ENCODE measurements at places on chromosomes 7 and 10.

DNA sequence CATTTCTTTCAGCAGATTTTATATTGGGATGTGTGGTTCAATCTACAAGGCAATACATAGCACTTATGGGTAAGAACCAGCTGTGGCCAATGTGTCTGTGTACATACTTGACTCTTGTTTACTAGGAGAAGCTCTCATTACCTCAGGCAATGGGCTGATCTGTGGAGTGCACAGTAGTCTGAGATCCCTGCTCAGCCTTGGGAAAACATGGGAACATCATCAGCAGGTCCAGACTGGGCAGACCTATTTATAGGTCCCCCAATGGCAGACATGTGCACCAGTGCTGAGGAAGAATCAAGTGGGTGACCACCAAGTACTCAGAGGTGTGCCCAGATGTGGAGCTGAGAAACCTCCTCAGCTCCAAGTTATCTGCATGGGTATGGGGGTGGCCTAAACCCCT lies 349.7 kb downstream of the KIF20B start:
- DNase-seq = no peak

GRCh38 chr7:11538751-11539299 lies 293.2 kb downstream of the THSD7A start:
- DNase-seq = no peak

DNA sequence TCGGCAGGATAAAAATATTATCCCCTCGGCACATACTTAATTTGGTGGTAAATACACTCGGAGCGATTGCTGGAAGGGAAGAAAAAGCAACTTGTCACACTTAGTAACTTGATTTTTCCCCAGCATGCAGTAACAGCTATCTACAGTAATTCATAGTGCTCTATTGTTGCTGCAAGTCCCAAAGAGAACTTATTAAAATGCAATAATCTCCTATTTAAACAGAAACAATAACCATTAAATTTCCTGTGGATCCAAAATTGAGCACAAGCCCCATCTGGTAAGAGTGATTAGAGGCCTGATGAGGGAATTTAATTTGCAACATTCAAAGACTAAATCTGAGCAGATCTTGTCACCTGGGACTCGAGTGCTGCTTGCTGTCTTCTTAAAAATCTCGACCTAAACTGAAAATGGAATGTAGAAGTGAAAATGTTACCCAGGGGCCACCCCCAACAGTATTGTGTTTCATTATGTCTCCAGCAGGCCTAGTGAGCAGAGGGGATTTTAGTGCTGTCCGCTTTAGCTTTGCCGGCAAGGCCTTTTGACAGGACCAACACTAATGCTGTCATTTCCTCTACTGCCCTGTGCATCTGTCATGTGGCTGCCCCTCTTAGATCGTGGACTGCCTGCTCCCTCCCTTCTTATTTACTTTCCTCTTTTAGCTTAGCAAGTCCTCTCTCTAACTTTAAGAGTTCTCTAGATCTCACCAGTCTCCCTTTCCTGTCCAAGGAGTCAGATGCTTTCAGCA lies 639.7 kb downstream of the AUTS2 start:
- no peak for DNase-seq

GRCh38 chr10:59830601-59831259 lies 75.6 kb downstream of the CCDC6 start:
- DNase-seq = peak; percentile 21

DNA sequence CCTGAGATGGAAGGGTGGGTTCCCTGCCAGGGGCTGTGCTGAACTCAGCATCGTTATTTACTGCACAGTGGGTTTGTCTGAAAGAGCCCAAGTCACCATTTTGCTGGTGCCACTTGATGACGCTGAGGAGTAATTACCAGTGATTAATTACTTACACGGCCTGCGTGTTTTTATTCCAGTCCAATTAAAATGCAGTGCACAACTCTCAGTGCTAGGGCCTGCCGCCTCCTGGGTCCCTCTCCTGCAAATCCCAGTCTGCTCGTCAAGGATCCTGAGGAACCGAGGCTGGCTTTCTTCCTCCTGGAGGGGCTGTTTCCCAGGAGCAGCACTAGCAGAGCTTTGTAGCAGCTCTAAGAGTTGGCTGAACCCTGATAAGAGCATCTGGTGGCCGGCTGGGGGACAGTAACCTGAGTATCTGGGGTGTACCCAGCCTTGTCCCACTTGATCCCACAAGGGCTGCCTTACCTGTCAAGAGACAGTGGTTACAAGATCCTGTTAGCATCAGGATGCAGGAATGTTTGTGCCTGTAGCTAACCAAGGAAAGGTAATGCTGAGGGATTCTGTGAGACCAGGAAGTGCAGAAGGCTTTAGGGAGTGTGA lies 45.1 kb upstream of the LRRC4 start:
- no peak for DNase-seq

DNA sequence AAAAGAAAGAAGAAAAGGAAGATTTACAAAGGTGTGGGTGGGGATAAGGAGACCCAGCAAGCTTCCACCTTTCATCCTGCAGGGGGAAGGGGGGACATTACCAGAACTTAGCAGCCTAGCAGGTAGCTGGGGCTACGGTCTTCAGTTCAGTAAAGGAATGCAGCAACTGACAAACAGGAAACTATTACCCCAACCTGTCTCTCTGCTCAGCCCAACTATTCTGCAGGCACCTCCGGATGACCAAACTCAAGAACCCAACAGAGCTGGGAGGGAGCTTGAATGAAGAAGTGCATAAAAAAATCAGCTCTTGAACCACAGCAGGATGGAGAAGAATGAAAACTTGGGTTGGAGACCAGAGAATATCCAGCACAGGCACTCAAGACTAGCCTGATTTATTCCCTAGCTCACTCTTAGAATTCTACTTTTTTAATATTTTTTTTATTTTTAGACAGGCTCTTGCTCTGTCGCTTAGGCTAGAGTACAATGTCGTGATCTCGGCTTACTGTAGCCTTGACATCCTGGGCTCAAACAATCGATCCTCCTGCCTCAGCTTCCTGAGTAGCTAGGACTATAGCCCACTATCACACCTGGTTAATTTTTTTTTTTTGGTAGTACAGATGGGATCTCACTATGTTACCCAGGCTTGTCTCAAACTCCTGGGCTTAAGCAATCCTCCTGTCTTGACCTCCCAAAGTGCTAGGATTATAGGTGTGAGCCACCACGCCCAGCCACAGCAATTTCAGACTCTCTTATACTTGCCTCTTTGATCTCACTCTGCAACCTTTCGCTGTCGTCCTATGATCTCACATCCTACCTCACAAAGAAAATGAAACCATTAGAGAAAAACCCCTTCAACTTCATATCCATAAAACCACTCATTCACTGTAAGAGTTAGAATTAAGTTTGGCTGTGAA lies 18.5 kb upstream of the C10orf67 start:
- DNase-seq = no peak

- no peak for DNase-seq
Measured at GRCh38 chr10:118769898-118770600, 15.3 kb upstream of the CACUL1 start.

DNA sequence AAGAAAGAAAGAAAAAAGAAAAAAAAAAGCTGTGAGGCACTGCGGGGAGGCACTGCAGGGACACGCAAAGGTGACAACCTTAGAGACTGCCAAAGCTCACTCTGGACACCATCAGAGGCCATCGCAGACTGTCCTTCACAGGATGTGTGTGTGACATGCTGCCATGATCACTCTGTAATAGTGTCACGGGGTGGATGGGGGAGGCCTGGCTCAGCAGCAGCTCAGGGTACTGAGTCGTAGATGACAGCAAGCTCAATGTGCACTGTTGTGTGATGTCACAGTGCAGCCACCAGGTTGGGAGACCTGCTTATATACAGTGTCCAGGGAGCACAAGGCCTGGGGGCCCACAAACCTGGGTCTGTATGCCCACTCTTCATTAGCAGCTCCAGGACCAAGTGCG lies 83.3 kb downstream of the SLIT1 start:
- DNase-seq = no peak

DNA sequence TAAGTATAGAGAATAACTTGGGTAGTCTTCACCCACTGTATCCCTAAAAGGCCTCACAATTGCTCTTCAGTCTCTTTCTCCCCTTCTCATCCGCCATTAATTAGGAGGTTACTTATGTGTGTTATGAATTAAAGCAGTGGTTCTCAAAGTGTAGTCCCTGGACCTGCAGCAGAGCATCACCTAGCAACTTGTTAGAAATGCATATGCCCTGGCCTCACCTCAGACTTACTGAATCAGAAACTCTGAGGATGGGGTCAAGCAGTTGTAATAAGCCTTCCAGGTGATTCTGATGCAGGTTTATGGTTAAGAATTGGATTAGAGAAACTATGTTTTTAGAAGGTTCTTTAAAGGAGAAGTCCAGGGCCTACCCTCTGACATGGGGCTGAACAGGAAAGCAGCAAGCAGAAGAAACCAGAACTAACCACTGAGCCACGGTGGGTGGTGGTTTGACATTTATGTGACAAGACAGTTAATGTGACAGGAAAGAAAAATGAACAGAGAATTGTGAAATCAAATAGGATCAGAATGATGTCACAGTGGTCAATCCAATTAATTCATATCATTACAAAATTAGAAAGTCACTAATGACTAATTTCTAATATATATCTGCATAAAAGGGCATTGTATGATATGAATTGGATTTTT lies 37.6 kb downstream of the ENTPD1 start:
- no peak for DNase-seq

- no peak for DNase-seq
Measured at GRCh38 chr7:33043501-33044400, 18.8 kb downstream of the NT5C3A start.

DNA sequence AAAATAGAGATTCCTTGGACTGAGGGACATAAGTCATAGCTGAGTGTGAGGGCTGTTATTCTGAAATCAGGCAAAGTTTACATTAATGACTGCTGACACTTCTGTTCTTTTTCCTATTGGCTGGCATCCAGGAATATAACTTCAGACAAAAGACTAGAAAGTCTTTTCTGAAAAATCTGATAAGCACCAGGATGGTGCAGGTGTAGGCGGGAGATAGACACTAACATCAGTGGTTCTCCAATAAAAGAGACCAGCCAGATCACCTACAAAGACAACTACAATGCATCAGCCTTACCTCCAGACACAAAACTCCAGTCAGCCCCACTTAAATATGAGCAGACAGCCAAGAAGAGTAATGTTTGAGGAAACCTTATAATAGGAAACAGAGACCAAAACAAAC lies 168.3 kb upstream of the LRGUK start:
- no peak for DNase-seq

DNA sequence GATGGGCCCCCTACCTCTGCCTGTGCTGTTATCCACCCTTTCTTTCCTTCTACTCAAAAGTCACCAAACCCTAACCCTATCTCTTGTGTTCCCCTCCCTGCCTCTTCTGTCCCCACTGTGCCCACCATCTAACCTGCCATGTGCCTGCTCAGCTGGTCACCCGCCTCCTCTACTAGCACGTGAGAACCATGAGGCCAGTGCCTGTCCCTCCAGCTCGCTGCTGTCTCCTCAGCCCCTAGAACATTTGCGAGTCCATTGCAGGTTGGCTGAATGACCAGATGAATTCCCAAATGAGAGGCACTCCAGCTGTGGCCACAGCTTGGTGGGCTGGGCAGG lies 129.0 kb downstream of the ARHGAP22 start:
- DNase-seq = no peak

GRCh38 chr10:7082967-7083366 lies 327.9 kb downstream of the SFMBT2 start:
- no peak for DNase-seq

GRCh38 chr7:18315241-18315640 lies 180.3 kb upstream of the HDAC9 start:
- no peak for DNase-seq

DNA sequence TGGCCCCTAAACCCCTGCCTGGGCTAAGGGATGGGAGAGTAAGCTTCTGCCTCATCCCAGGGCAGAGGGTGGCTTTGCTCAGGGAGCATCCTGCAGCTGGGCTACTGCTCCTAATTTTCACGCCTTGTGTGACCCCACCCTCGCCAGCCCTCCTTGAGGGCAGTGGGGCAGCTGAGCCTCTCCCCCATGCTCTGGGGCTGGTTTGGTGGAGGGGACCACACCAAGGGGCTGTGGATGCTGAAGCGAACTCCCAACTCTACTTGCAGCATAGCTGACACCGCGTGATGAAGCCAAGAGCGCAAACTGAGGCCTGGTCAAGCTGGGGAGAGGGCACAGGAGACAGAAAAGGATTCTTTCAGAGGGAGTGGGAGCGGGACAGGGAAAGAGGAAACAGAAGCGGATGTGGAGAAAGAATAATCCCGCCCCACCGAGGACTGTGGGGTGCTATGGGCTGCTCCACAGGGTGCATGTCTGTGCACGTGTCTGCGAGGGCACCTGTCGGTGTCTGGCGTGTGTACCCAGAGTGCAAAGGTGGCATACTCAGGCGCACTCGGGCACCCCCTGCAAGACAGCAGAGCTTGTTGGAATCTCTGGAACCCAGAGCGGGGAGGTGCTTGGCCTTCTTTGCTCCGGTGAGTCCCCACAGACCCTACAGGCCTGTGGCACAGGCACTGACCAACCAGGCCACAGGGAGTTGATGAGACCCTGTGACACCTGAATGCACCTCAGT lies 19.4 kb upstream of the RASGEF1A start:
- no peak for DNase-seq

DNA sequence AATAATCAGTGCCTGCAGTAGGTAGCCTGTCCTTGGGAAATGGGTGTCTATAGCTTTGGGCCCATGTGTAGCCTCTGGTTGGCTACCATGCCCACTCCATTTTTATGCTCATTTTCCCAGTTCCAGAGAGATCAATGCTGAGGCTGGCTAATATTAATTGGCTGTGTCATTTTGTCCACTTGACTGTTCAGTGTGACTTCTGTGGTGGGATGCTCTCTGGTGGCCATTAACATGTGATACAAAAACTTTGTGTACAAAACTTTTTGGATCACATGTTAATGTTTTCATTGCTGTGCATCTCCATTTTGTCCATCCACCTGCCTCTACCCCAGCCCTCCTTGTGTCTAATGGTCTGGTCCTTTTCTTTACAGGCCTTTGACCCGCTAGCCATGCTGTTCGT lies 22.7 kb downstream of the VIM start:
- no peak for DNase-seq

DNA sequence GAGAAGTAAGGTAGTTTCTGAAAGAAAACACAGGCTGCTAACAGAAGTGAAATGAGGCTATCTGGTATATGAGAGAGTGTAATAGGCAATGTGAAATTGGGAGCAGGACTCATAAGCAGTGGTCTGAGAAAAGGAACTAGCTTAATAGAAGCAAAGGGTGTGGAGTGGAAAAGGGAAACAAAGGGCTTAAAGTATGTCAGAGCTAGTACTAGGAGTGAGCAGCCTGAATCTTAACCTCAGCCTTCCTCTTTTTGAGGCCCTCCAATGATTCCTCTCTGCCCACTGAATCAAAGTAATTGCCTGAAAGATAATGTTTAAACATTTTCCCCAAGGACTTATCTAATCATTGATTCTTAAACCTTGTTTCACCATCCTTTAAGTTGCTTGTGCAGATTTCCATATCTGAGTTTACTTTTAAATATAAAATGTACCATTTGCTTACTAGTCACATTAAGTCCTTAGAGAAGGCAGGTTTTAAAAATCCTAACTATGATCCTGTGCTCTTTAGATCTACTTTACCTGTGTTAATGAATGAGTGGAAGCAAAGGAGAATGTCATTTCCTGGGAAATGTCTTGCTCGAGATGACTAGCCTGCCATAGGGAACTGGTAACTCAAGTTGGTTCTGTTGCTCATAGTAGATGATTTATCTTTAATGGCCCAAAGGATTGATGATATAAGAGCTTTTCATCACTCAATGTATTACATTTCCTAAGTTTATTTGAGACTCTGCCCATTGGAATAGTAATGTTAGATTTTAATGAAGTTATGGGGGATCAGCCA lies 155.0 kb downstream of the SKAP2 start:
- DNase-seq = no peak

GRCh38 chr7:135827391-135827790 lies 78.8 kb upstream of the FAM180A start:
- no peak for DNase-seq
